ENCODE measurements at places on chromosomes 4 and X.

DNA sequence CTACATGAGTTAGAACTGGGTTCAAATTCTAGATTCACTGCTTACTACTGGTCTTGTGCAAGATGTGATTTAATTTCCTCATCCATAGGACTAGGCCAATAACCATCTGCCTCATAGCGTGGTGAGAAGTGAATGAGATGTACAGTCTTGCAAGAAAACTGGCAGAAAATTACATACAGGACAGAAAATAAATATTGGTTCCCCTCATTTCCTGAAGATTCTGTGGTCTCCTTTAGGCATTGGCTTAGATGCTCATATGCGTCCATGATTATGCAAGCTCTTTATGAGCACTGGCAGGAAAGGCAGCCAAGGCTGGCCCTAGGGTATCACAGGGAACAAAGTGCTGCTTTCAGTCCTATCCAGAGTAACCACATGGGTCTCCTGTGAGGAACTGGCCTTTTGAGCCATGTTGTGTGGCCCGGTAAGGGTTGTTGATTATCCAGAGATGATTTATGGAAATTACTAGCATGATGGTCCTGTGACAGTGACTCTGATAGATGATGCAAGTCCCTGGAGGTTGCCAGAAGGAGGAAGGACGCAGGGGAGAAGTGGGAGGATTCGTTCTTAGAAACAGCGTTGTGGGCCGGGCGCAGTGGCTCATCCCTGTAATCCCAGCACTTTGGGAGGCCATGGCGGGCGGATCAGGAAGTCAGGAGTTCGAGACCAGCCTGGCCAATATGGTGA, 9.9 kb upstream of the MOB1B start:
- no peak for DNase-seq

- DNase-seq, result peak; percentile 46
These were observed 78.0 kb upstream of the BCOR start for GRCh38 chrX:40175511-40176350.

- no peak for DNase-seq
These were observed 756 bp downstream of the IGFBP7 start for GRCh38 chr4:57109411-57109846.

DNA sequence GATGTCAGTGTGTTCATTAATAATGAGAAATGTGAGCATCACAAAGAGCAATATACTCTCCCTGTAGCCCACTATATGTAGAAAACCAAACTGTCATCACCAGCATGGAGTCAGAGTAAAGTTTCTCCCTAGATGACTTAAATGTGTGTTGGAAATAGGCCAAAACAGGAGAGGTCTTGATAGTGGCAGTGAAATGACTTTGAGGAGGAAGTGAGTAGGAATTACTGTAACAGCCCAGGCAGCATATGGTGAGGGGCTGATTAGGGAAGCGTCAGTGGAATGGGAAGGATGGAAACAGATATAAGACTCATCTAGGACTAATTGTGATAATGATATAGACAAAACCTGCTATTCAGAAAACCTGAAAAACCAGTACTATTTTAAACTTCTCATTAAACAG, 83.9 kb downstream of the ATXN3L start:
- no peak for DNase-seq

- DNase-seq, result no peak
These were observed 47.2 kb downstream of the TBCK start for GRCh38 chr4:106268786-106269185.

DNA sequence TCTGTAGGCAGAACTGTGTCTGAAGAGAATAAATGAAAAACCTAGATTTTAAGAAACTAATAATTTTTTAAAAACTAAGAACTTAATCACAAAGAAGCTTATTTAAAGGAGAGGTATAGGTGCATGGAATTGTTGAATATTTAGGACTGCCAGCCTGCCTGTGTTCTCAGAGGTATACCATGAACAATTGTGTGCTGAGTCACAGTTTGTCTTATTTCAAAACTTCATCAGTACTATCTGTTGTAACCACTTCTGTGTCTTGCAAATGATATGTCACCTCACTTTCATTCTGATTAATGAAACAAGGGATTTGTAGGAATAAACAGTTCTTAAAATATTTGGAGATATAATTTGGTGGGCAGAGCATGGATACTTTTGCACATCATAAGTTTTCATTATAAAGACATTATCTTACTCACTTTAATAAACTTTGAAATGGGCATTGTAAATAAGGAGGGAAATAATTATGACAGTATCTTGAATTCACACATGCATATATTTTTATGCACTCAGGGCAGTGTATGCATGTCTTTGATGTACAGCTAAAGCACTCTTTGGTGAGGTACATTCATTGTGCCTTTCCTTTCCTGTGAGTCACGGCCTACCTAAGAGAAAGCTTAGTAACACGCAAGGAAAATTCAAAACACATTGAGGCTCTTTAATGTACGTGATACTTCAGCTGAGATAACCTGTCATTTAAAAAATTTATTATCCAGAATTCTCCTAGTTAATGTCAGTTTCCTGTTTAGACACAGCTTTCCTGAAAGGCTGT, 31.7 kb downstream of the STOX2 start:
- no peak for DNase-seq

GRCh38 chr4:48854982-48855381, 24.1 kb downstream of the OCIAD1 start:
- DNase-seq, result no peak

DNA sequence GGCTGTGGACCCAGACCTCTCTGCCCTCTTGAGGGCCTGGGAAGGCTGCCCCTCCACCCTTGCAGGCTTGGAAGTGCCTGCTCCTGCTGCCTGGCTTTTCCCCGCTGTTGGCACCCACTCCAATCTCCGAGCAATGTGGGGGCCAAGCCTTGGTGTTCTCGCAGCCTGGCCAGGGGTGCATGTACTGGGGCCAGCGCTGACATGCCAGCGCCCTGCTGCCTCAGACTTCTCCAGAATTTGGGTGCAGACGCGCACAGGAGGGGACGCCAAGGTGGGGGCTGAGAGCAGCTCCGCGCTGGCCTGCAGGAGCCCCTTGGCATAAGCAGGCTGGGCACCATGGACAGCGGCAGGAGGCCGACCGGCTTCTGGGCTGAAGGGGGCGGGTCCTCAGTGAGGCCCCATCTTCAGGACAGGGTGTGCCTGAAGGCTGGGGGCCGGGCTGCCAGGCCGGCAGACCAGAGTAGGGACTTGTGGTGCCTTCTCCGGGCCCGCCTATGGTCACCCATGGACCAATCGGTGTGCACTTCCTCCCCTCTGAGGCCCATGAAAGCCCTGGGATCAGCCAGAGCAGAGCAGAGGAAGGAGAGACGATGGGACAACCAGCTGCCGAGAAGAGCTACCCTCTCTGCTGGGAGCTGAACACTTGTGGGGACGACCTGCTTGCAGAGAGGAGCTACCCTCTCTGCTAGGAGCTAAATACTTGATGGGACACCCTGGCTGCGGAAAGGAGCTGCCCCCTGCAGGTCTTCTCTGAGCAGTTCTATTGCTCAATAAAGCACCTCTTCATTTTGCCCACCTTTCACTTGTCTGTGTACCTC, 118.3 kb downstream of the DNAAF6 start:
- DNase-seq, result no peak

GRCh38 chrX:150282953-150283352, 80.2 kb upstream of the MAMLD1 start:
- DNase-seq, result no peak

DNA sequence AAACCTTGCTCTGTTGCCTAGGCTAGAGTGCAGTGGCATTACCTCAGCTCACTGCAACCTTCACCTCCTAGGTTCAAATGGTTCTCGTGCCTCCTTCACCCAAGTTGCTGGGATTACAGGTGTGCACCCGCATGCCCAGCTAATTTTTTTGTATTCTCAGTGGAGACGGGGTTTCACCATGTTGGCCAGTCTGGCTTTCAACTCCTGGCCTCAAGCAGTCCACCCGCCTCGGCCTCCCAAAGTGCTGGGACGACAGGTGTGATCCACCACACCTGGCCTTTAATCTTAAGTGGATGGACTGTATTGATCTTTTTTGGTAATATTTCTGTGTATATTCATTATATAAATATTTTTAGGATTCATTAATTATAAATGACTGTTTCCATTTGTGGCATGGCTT, 158.7 kb upstream of the CXorf51A start:
- no peak for DNase-seq

- no peak for DNase-seq
These were observed 29.3 kb downstream of the SMIM20 start for GRCh38 chr4:25943312-25943711.

DNA sequence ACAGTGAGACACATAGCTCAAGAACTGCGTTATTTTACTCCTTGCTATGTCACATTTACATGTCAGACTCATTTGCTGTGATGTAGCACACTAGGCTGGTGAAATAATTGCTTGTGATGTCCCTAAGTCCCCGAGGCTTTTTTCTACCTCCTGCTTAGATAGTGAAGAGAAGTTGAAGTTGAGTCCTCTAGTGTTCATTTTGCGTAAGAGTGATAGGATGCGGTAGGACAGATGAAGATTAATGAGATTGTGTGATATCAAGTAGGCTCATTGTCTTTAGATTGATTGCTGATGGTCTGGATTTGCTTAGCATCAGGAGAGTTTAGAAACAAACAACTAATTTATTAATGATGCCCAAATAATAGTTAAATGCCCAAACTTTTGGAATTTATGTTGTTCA, 173.6 kb upstream of the NUDT6 start:
- no peak for DNase-seq

DNA sequence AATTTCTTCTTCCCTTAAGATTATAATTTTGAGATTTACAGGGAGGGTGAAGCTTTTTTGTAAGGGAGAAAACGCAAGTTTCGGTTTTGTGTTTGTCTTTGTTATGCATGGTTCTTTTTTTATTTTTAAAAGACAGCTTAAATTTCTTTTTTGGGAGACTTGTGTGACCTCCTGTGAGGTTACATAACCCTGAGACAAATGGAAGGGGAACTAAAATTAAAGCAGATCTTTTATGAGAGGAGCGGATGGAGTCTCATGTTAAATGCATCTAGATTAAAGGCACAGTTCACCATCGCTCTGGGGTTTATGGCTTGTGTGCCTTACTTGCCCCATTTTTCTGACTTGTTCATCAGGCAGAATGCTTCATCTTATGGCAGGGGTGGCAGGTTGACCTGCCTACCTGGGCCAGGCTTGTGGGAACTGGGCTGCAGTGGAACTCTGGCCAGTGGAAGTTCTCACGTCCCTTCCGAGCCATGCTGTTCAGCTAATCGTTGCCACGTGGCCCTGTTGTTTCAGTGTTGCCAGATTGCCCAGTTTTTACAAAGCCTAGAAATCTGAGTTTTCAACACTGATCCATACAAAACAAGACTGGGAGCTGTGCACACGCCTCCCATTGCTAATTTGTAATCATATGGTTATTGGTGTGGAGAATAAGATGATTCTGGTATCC, 291.8 kb downstream of the ARHGAP10 start:
- no peak for DNase-seq
